CD4-positive, alpha-beta T cell (primary cell): ENCODE measurements at places on chromosomes 6 and 20.

- no peak for DNase-seq
These were observed 103.4 kb upstream of the FOXA2 start for GRCh38 chr20:22687676-22688349.

GRCh38 chr6:37137201-37138090 is 32.5 kb upstream of the PIM1 start:
- DNase-seq = peak; percentile 49

- DNase-seq = no peak
These were observed 65.4 kb upstream of the MAFB start for GRCh38 chr20:40754339-40754943.

DNA sequence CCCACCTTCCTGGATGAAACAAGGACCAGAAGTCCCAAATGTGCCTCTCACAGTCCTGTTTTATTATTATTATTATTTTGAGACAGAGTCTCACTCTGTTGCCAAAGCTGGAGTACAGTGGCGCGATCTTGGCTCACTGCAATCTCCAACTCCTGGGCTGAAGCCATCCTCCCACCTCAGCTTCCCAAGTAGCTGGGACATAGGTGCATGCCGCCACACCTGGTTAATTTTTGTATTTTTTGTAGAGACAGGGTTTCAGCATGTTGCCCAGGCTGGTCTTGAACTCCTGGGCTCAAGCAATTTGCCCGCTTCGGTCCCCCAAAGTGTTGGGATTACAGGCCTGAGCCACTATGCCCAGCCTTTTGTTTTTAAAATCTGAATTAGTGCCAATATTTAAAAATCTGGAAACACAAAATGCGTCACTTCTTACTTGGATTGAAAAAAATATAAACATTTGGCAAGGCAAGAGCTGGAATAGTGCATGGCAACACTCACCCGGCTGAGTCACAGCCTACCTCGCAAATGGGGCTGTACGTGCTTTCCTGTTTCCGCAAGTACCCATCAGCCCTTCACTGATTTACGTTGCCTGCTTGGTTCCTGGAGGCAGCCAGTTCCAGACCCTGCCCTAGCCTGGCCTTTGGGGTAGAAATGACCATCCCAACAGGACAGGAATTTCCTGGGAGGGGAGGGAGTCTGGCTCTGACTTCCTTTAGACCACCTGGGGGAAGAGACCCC is 6.3 kb downstream of the SDCBP2 start:
- no peak for DNase-seq

GRCh38 chr6:110095101-110095500 is 84.4 kb downstream of the WASF1 start:
- no peak for DNase-seq

DNA sequence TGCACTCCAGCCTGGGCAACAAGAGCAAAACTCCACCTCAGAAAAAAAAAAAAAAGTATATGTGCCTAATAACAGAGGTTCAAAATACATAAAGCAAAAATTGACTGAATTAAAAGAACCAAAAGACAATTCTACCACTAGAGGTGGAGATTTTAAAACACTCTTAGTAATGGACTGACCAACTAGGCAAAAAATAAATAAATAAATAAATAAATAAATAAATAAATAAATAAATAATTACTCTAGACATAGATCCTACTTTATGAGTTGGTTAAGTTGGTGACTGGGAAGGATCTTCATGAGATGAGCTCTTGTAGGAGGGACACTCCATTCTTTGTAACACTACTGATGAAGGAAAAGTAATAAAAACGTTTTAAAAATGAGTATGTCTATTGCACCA is 113.9 kb downstream of the SGK1 start:
- no peak for DNase-seq
